ENCODE measurements at places on chromosomes 3 and 15.

- DNase-seq: no peak
Measured at GRCh38 chr3:155989536-155989935, 119.1 kb downstream of the GMPS start.

DNA sequence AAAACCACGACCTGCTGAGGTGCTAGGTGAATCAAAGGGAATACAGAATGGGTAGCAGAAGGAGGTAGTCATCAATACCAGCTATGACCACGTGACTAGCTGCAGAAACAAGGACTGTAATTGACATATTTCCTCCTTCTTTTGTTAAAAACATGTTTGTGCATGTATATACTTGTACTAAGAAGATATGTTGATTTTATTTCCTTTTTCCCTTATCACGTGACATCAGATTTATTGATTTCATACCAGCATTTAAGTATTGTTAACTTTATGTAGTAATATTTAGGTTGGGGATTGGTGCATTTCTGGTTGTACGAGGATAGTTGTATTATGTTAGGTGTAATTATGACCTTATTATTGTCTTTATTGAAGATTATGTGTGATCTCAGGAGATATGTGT, 36.2 kb downstream of the PEX5L start:
- no peak for DNase-seq

- DNase-seq: no peak
Measured at GRCh38 chr3:146894406-146894805, 289.3 kb upstream of the PLSCR5 start.

DNA sequence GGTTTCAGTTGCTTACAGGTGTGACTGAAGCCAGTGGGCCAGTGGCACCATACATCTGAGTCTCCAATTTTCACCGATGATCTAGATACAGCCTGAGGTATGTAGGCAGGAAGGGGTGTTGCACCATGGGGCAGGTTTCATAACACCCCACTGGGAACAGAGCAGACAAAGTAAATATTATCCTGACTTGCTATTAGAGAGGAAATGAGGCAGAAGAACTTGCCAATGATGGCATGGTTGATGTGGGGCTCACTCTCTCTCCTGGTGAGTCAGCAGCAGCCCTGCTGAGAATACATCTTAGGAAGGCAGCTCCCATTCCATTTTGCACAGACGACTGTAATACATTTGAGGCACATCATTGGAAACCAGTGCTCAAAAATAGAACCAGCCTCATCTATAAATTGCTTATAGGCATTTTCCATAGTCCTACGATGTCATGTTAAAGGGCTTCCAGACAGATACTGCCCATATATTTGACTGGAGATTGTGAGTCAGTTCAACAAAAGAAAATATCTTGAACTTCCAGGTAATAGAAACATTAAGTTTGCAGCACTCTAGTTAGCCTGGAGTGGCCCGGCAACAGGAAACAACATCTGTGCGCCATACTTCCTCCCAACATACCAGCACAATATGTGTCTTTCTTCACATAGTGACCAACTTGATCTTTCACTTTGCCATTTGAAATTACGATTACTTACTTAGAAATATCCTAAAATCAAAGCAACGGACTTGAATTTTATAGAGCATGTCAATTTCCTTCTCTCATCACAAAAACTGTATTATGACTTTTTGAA, 175.5 kb downstream of the NECTIN3 start:
- DNase-seq: no peak

DNA sequence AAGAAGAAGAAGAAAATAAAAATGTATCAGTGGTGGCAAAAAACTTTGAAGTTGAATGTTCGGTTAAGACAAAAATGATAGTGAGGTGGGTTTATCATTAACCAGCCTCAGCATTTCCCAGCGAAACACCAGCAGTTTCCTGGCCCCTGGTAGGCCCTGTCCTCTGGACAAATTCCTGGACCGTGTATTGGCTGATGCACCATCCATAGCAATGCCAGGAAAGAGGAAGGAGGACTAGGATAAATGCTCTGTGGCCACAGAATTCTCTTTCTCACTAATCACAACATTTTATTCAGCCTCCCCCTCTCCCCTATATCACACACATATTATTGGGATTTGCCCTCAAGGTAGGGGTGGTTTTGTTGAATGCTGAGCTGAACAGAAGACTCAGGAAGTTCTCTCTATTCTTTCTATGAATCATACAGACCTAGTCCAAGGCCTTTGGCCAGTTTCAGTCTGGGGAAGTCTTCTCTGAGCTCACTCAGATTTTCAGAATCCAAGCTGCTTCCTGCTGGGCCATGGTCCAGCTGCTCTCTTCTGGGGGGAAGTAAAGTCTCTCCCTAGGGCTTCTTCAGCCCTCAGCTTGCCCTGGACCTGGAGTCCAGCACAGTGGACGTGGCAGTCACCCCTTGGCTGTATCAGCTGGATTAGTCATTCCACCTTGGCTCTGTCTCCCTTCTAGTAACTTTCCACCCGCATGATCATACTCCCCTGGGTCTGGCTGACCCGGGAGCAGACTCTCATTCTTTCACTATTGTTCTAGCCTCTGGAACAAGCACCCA, 27.6 kb downstream of the SLC28A1 start:
- DNase-seq: peak; percentile 99

GRCh38 chr3:41290736-41291135, 91.4 kb downstream of the CTNNB1 start:
- DNase-seq: no peak

DNA sequence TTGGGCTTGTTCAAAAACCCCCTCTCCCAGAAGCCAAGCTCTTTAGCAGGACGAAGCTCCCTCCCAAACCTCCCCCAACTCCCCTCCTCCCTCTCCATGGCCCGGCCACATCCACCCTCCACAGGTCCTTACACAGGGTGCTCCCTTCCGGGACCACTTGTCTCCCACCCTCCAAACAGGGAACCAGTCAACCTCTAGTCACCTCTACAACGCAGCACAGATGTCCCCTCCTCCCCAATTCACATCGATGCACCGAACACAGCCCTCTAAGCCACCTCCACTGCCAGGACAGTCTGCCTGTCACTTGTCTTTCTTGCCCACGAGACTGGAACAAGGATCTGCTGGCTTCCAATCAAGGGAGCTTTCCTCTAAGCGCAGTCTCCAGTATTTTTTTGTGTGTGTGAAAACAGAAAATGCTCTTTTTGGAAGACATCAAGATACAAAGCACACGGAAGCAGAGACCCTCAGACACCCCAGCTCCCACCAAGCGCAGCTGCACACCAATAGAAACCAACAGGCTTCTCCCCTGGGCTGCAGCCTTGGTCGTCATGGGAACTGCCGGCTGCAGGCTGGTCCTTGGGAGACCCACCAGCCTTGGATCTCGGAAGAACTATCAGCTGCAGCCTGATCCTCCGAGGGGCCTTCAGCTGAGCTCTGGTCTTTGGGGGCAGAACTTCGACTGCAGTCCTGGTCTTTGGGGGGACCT, 26.5 kb downstream of the IQSEC1 start:
- DNase-seq: no peak

- no peak for DNase-seq
Measured at GRCh38 chr3:152385761-152386160, 117.0 kb downstream of the MBNL1 start.

DNA sequence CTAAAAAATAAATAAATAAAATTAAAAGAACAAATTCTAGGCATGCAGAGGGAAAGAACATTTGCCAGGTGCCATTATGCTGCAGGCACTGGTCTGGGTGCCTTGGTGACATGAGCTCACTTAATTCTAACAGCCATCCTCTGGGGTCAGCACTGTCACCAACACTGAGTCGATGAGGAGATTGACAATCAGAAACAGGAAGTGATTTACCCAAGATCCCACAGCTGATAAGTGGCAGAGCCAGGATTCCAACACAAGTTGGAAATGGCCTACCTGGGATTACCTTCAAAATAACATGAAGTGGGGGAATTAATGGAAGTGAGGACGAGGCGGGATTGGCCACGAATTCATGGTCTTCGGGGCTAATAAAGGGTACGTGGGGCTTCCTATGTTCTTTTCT, 3.6 kb downstream of the PLIN1 start:
- no peak for DNase-seq

- DNase-seq: peak; percentile 74
Measured at GRCh38 chr15:96324192-96324895, 6.2 kb upstream of the NR2F2 start.

GRCh38 chr3:40290396-40290795, 19.1 kb upstream of the EIF1B start:
- no peak for DNase-seq

- peak; percentile 73 for DNase-seq
Measured at GRCh38 chr3:39126532-39127071, 19.1 kb downstream of the TTC21A start.

DNA sequence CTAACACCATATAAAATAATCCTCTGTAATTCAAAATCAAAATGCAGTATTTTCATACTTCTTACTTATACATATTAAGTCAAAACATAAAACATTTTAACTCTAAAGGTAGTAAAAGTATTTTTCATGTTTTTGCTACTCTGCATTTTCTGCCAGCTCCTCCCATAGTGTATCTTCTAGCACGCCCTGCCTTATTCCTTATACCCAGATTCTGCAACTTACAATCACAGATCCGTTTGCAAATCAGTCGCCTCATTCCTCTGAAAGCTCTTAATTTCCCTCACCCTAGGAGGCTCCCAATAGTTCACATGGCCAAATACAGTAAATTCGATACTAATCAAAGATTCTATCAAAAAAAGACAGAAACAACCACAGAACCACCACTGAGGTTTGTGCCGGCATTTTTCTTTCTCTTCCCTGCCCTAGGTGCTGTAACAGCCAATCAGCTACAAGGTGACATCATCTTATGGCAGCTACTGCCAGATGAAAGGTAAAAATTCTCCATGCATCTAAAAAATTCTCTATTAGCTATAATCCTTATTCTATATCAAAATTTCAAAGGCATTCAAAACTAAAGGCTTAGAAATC, 72.9 kb downstream of the CLASP2 start:
- DNase-seq: peak; percentile 41

GRCh38 chr3:105118905-105119304, 247.8 kb upstream of the ALCAM start:
- DNase-seq: no peak

- DNase-seq: no peak
Measured at GRCh38 chr15:33699691-33700447, 268.4 kb upstream of the CHRM5 start.

DNA sequence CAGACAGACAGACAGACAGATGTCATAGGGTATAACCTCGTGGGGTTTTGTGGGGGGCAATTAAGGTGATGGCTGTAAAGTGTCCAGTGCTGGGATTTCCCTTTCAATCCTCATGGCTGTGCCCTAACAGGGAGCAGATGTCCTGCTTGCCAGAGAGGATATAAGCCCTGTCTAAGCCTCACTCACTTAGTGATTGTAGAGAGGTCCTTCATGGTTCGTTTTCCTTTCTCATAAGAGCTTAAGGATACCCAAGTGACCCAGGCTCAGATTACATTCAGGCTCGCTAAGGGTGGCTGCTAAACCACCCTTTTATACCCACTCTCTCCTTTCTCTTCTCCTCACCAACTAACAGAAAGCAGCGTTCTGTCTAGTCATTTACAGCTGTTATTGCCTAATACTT, 19.2 kb downstream of the LYSMD2 start:
- no peak for DNase-seq

- no peak for DNase-seq
Measured at GRCh38 chr3:114101101-114101500, 44.6 kb downstream of the QTRT2 start.

DNA sequence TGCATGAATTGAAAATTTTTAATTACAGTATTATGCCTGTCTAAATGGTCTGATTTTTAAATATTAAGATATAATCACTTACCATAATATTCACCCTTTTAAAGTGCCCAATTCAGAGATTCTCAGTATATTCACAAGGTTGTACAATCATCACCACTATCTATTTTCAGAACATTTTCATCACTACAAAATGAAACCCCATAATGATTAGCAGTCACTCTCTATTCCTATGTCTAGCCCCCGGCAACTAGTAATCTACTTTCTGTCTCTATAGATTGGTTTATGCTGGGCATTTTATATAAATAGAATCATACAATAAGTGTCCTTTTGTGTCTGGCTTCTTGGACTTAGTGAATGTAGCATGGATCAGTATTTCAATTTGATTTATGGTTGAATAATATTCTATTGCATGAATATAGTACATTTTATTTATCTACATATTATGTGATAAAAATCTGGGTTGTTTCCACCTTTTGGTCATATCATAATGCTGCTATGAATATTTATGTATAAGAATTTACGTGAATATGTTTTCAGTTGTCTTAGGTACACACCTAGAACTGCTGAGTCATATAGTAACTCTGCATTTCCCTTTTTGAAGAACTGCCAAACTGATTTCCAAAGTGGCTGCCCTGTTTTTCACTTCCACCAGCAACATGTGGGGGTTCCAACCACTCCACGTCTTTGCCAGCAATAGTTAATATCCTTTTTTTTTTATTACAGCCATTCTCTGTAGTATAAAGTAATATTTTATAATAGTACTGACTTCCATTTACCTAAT, 485.7 kb upstream of the ZNF385D start:
- no peak for DNase-seq

DNA sequence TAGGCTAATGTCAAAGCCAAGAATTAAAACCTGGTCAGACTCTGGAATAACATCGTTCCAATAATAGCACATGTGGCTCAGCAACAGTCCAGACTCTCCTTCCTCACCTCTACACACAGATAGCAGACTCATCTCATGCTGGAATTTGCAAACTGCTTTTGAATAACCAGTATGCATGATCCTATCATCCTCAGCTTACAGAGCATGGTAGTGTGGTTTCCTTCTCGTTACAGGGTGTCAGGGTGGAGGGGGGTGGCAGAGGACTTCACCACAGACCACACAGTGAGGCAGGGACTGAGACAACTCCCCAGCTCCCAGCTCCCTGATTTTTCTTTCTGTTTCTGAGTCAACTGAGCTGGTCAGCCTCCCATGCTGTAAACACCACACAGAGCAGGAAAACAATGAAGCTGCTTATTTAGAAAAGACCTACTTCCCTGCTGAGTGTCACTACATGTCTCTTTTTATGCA, 101.6 kb downstream of the RPL22L1 start:
- no peak for DNase-seq

DNA sequence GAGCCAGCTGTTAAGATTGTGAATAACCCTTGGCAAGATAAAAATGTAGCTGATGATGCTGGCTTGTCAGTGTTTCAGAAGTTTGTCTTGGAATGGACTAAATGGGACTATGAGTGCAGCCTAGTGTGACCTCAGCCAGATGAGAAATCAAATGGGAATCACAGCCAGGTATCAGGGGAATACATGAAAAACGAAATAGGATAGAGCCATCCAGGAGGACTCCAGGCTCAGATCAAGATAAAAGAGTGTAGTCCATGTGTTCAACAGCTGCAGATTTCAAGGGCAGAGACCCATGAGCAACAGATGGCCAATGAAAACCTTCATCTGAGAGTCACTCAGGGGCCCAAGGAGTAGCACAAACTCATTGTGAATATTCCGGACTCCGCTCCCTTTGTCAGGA, 1080.9 kb upstream of the CADM2 start:
- DNase-seq: no peak
